ENCODE measurements at places on chromosomes 13 and 19. TPM values are rescaled to one million over a fixed set of nuclear protein-coding genes. Genes with fewer than 3 reads are reported as not detected.

Gene PGLYRP2
- total RNA-seq: not detected

Gene S1PR2
- 1.3 TPM for total RNA-seq

Gene ZNF77
- 7.9 TPM for total RNA-seq

Gene ZNF701
- total RNA-seq: 15.6 TPM

Gene BICRA
- 4.5 TPM for total RNA-seq

Gene ZNF585A
- 8.4 TPM for total RNA-seq

Gene ZNF625
- 5.0 TPM for total RNA-seq

Gene LHB
- total RNA-seq: not detected

Gene TGFBR3L
- total RNA-seq: 1.9 TPM

Gene DAND5
- not detected for total RNA-seq

Gene UBE2L5
- total RNA-seq: not detected

Gene ATP8B3
- 1.4 TPM for total RNA-seq

Gene GPR12
- not detected for total RNA-seq

Gene MAST3
- total RNA-seq: 2.2 TPM

Gene APLP1
- total RNA-seq: 0.26 TPM

Gene GAS6
- 70.0 TPM for total RNA-seq

Gene SYNE4
- 3.6 TPM for total RNA-seq

Gene ZNF221
- total RNA-seq: 4.7 TPM

Gene SF3A2
- 24.2 TPM for total RNA-seq

Gene FUT2
- 7.9 TPM for total RNA-seq

Gene OCEL1
- total RNA-seq: 3.2 TPM
